Activated CD8-positive, alpha-beta memory T cell treated with anti-CD3 and anti-CD28 coated beads for 4 hours (primary cell): ENCODE measurements at places on chromosomes 2 and 18.

- DNase-seq = no peak
These were observed 73.4 kb downstream of the ZFP36L2 start for GRCh38 chr2:43152741-43153647.

GRCh38 chr2:65922794-65923193, 490.4 kb upstream of the SPRED2 start:
- DNase-seq = no peak

DNA sequence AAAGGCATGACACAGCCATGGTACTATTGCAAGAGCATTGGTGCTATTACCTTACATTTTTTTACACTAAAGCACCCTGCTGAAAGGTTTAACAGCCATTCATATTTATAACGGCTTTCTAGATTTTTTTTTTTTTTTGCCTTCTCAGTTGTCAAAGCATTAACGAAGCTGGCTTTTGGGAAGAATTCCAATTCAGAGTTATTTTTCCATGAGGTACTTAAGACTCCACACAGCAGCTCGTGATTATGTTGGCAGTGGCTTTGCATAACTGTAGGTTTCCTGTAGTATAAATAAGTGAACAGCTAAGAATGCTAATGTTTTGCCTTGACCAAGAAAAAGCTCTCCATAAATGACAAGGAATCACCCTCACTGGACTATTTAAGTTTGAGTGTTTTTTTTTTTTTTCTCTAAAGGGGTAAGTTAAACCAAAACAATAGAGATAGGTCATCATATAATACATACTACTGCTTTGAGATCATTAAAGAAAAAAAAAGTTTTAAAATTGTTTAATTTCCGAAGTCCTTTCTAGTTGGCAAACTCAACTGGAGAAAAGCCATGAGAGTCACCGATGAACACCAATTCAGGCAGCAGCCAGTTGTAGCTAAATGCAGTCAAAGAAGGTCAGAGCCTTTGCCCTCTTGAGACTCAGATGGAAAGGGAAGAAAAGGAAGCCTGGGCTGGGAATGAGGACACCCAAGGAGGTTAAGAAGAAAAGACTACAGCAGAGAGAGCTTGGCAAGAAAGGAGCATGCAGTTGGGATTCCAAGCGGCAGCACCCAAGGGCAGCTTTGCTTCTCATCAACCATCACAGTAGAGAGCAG, 187.4 kb upstream of the NCKAP5 start:
- DNase-seq = no peak

GRCh38 chr2:9705196-9705595, 74.4 kb upstream of the YWHAQ start:
- DNase-seq = no peak

GRCh38 chr18:44672506-44672905, 8.2 kb upstream of the SETBP1 start:
- no peak for DNase-seq

DNA sequence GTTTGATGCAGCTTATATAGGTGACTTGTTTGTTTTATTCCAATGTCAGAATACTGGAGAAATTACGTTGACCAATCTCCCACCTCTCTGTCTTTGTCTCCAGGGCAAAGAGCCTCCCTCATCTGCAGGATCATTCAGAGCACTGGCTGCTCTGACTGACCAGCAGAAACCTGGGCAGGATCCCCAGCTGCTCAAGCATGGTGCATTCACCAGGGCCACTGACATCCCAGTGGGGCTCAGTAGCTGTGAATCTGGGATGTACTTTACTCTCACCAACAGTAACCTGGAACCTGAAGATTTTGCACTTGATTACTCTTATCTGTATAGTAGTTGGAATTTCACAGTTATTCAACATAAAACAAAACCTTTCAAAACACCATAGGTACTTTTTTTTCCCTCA, 235.9 kb downstream of the ANKRD36 start:
- no peak for DNase-seq

- DNase-seq = no peak
These were observed 46.6 kb upstream of the AGAP1 start for GRCh38 chr2:235447210-235447609.
